Body of pancreas (tissue), 4 donors: ENCODE measurements at places on chromosomes 4 and X. TPM values are rescaled to one million over a fixed set of nuclear protein-coding genes. Genes with fewer than 3 reads are reported as not detected.

DNA sequence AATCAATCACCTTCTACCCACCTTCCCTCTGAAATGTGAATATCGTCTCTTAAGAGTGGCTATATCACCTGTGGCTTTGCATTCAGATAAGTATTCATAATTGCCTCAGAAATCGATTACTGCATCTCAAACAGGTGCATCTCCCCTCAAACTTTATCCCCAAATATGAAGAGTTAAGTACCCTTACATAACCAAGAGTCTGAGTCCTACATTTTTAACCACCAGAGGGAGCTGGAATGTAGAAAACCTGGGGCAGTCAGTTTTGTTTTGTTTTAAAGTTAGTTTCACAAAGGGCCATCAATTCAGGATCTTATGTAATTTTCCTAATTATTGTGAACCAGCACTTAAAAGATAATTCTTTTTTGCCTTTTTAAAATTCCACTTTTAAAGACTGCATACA lies 5.7 kb downstream of the TCEANC start:
- no peak for DNase-seq

APLN gene
- total RNA-seq: not detected

CFAP47 gene
- total RNA-seq: 0.78 TPM

GRCh38 chrX:117305168-117305766 lies 811.3 kb downstream of the KLHL13 start:
- no peak for DNase-seq

DNA sequence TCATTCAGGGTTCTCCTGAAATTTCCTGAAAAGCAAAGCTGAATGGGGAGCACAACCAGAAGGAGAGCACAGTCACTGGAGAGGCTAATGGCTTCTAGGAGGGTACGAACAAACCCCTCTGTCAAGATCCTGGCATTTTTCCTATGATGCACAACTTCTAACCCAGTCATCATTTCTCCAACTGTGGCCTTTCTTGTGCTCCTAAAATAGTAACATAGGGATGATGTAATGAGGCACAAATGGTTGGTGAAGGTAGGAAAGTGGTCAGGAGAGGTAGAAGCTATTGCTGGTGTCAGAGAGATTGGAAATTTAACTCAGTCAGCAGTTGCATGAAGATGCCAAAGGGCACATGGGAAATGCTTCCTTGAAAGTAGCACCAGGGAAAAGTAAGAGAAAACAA lies 52.7 kb downstream of the SLC10A7 start:
- DNase-seq: no peak

GRCh38 chrX:139844163-139844562 lies 88.7 kb downstream of the ATP11C start:
- no peak for DNase-seq

RNF175 gene
- not detected for total RNA-seq

MAGEC2 gene
- not detected for total RNA-seq
